ENCODE measurements at places on chromosomes 3 and 15.

DNA sequence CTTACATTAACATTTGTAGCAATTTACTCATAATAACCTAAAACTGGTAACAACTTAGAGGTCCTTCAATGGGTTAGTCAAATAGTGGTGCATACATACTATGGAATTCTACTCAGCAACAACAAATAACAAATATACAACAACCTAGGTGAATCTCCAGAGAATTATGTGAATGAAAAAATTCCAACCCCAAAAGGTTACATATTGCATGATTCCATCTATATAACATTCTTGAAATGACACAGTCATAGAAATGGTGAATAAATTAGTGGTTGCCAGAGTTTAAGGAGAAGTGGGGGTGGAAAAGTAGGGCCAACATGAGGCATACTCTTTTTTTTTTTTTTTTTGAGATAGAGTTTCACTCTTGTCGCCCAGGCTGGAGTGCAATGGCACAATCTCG, 12.7 kb upstream of the SNTN start:
- no peak for DNase-seq

- DNase-seq: no peak
Observed at GRCh38 chr3:30628205-30628900, 22.0 kb downstream of the TGFBR2 start.

DNA sequence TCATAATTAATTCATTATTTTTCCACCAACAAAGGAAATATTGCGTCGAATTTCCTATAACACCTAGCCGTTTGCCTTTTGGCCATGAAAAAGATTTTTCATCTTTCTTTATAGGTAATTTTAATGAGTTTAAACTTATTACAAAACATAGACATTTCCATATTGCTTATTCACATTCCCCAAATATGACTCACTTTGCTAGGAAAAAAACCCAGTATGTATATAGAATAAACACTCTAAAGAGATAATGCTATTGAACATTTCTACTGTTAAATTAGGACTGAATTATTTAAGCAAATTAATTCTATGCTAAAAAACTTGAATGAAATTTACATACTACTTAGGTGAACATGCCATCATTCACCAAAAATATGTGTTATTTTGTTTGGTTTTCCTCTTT, 16.2 kb downstream of the ZPLD1 start:
- DNase-seq: no peak

- DNase-seq: no peak
Observed at GRCh38 chr3:121718205-121718846, 31.2 kb downstream of the GOLGB1 start.

- DNase-seq: no peak
Observed at GRCh38 chr3:105835606-105836005, 33.2 kb downstream of the CBLB start.

DNA sequence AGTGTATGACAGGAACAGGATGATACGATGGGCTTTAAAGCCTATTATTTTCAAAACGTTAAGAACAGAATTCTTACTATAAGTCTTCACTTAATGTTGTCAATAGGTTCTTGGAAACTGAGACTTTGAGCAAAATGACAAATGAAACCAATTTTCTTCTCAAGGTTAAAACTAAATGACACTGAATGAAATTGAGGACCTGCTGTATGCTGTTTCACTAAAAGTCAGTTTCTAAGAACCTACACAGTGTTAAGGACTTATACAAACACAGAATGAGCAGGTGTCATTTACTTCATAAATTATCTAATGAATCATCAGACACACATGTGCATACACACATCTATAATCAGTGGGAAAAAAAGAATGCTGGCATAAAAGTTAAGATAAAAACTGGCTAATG, 106.9 kb downstream of the RFTN1 start:
- no peak for DNase-seq

GRCh38 chr15:49898097-49898496, 220.9 kb downstream of the ATP8B4 start:
- DNase-seq: no peak

GRCh38 chr3:44988073-44988472, 12.0 kb downstream of the EXOSC7 start:
- DNase-seq: no peak

- DNase-seq: no peak
Observed at GRCh38 chr3:53187430-53187829, 26.4 kb downstream of the PRKCD start.

DNA sequence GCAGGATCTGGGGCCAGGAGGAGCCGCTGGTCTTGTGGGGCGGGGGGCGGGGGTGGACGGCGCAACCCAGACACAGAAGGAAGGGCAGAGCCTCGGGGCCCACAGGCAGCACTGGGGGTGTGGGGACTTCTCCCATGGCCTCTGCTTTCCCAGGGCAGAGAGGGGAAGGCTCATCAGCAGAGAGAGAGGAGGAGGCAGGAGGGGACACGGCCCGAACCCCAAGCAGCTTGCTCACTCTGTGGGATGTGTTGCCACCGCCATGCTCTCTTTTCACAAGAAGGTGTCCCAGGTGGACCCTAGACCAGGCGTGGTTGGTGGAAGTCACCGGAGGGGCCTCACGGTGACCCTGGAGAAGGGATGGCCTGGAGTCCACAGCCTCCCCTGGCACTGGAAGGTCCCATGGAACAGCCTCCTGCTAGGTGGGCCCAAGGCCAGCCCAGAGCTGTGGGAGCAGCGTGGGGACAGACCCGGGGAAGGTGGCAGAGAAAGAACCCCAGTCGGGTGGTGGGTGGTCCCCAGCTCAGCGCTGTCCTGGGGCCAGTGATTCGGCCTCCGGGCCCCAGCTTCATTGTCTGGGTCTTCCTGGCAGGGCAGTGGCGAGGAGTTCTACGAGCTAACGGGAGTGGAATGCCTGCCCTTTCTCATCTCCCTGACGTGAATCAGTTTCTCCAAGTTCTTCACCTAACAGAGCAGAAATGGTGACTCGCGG, 46.8 kb upstream of the PCSK6 start:
- DNase-seq: no peak

- peak; percentile 73 for DNase-seq
Observed at GRCh38 chr15:91852741-91853510, 582 bp upstream of the SLCO3A1 start.

GRCh38 chr3:149605902-149606301, 51.9 kb downstream of the WWTR1 start:
- DNase-seq: no peak

DNA sequence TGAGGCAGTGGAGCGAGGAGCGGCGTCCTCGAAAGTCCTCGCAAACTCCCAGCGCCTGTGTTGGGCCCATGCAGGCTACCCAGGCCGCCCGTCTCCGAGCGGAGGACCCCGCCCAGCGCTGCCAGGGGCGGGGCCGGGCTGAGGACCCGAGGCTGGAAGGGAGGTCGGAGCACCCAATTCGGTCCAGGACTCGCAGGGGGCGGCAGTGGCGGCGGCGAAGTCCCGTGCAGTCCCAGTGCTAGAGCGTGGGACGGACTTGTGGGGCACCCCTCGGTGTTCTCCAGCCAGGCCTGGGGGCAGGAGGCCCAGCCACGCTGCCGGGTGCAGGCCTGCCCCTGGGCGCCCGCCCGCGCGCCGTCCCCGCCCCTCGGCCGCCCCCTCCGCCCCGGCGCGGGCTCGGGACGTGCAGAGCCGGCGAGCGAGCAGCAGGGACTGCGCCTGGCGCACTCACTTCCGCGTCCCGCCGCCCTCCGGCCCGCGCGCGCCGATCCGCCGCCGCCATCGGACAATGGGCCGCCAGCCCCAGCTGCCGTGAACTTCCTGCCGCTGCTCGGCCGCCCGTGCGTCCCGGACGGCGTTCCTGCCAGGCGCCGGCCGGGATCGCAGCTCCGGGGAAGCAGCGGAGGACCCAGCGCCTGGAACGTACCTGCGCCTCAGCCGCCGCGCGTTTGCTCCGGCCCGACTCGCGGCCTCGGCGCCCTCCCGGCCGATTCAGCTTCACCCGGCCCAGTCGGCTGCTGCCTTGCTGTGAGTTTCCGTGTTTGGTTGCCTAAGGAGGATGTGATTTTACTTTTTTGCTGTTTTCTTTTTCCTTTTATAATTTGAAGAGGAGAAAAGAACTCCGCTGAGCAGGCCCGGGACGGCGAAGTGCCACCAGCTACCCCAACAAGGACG, 596 bp upstream of the LIMD1 start:
- DNase-seq: peak; percentile 73

GRCh38 chr3:157156837-157157635, 2.9 kb downstream of the CCNL1 start:
- DNase-seq: no peak

Measured in uterus (tissue), 4 donors.